ENCODE measurements at places on chromosomes 5 and 9.

- peak; percentile 23 for DNase-seq
Measured at GRCh38 chr5:126971455-126972031, 58.8 kb downstream of the MARCHF3 start.

- DNase-seq, result peak; percentile 47
Measured at GRCh38 chr9:123225374-123225813, 43.0 kb downstream of the STRBP start.

GRCh38 chr5:157506066-157506590, 46.1 kb downstream of the NIPAL4 start:
- peak; percentile 91 for DNase-seq

DNA sequence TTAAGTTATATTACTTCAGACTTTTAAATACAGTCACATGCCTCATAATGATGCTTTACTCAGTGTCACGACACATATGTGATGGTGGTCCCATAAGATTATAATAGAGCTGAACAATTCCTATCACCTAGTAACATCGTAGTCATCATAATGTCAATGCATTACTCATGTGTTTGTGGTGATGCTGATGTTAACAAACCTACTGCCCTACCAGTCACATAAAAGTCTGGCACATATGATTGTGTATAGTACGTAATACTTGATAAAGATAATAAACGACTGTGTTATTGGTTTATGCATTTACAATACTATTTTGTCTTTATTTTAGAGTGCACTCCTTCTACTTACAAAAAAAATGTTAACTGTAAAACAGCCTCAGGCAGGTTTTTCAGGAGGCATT, 103.7 kb downstream of the PAM start:
- peak; percentile 76 for DNase-seq

DNA sequence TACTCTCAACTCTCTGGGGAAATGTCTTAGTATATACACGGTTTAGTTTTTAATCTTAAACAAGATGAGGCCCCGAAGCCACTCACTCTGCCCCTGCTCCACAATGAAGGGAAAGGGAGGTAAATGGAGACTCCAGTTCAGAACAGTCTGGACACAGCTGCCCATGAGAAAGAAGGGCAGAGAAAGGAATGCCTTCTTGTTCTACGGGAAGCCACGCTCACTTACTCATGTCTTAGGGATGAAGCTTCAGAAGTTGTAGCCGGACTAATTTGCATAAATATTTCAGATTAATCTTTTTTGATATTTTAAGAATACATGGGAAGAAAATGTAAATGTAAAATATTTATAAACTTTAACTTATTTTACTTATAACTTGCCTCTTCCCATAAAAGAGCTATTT, 94.0 kb downstream of the COL23A1 start:
- DNase-seq, result no peak

- no peak for DNase-seq
Measured at GRCh38 chr5:179321206-179321987, 23.9 kb downstream of the ADAMTS2 start.
